ENCODE measurements at places on chromosomes 6 and 20. TPM values are rescaled to one million over a fixed set of nuclear protein-coding genes. Genes with fewer than 3 reads are reported as not detected.

DNA sequence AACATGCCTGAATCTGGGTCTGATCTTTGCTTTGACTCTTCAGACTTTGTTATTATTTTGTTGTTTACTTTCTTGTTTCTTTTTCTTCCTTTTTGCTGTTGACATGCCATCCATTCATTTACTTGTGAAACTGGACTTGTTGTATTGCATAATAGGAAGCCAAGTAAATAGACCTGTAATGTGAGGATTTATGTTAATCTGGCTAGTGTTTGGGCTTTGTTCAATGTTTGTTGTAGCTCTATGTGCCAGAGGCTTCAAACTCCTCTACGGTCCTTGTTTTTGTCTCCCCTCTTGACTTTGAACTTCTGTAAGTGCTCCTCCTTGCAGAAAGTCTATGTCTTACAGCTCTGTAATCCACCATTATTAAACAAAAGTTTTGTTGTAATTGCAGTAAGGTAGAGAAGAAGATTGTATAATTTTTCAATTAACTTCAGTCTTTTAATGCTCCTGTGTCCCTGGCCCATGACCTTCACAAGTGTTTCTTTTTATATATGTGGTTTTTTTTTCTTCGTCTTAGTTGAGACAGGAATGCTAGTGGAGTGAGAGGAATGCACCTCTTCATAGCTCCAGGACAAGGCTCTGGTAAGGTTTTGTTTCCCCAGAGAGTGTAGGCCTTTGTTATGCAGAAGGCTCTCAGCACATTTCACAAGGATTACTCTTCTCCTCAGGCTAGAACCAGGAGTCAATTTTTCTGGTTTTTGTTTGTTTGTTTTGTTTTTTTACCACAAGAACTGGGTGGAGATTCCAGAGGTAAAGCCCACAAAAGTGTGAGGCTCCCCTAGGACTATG lies 1061.8 kb upstream of the CITED2 start:
- peak; percentile 74 for ATAC-seq

PRND gene
- total RNA-seq, result 0.14 TPM

DNA sequence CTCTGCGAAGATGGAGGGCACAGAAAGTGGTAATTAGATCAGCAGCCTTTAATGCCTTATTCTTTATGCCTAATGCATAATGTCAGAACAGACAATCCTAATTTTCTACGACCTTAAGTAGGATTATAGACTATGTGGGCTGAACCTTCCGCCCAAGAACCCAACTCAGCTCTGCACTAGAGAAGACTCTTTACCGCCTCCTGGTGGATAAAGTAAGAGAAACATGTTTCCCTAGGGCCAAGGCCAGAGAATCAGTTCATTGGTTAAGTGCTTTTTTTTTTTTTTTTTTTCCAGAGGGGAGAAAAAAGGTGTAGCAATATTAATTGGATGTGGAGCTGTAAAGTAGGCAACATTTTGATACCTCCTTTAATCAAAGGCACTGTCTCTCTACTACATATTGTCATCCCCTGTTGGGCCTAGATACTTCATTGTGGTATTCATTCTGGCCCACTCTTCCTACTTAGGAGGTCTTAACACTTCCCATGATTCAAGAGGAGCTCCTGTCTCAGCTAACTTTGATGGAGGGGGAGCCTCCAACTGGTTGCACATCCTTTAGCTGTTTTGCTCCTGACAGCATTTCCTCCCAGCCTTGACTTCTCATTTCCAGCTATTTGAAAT lies 124.9 kb upstream of the NRN1 start:
- ATAC-seq, result no peak

DNA sequence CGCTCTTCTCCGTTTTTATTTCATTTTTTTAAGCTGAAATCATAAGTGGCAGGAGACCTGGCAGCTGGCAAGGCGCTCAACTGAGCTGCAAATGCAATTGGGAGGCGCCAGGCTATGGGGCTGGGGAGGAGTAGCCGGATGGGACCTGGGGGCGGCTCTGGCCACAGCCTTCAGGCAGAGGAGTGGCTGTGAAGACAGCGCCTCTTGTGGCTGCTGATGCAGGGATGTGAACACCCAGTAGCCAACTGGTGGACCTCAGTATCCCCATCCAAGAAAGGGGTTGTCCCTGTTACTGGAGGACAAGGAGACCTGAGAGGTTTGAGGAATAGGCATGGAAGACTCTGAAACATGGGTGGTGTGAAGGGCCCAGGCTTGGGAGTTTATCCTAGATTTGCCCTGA lies 12.6 kb downstream of the KCNK17 start:
- ATAC-seq, result no peak

DNA sequence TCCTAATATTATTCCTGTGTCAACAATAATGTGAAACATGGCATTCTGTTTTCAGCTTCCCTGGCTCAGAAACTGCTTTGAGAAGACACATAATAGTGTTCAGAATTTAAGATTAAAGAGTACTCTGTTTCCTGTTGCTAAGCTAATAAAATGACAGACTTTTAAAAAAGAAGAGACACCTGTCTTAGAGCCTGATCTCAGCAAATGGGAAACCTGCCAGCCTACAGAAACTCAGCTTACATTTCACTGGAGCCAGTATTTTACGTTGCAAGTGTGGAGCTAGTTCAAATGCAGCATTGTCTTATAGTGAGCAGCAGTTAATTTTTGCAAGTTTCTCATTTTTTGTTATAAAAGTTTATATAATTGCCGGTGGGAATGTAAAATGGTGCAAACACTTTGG lies 28.8 kb downstream of the KIZ start:
- ATAC-seq, result no peak

HCRTR2 gene
- not detected for total RNA-seq

DNPH1 gene
- 86.3 TPM for total RNA-seq

GRCh38 chr6:107706516-107707115 lies 117.5 kb downstream of the SCML4 start:
- ATAC-seq, result no peak

DNA sequence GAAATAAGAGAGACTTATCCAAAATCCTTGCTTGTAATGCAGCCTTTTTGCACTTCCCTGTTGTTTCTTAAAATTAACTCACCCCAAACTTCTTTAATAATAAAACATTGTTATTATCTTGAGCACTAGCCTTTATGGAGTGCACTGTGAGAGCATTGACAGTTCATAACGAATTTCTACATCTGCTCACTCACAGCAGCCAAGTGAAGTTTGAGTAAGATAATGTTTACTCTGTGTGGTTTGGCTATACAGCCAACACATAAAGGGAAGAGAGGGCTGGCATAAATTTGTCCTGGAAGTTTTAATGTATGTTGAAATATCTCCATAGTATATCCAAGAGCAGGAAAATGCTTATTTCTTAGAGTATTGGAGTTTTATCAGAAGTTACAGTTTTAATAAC lies 227.9 kb downstream of the FRK start:
- ATAC-seq, result no peak

DNA sequence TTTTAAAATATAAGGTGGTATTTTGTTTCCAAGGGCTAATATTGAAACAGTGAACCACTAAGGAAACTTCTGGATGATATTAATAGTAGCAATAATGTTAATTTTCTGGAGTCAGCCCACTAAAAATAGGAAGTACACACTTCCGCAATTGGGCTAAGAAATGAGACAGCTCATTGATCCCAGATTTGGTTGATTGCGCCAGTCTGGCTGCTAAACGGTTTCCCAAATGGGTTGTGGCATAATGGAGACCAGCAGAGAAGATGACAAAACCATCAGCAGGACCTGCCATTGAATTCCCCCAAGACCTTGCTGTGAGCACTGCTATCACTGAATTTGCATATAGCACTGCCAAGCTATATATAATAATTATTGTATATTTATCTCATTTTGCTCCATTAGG lies 71.2 kb upstream of the SGK1 start:
- no peak for ATAC-seq

KIFC1 gene
- 22.2 TPM for total RNA-seq

- no peak for ATAC-seq
Observed at GRCh38 chr6:21381331-21381963, 212.1 kb upstream of the SOX4 start.

- no peak for ATAC-seq
Observed at GRCh38 chr6:64955435-64955848, 751.6 kb downstream of the EYS start.

ZC2HC1B gene
- not detected for total RNA-seq

RAET1G gene
- not detected for total RNA-seq

PHACTR3 gene
- total RNA-seq, result 0.18 TPM

- peak; percentile 96 for ATAC-seq
Observed at GRCh38 chr6:4751823-4752464, 24.3 kb upstream of the CDYL start.

GRCh38 chr6:107116328-107116892 lies 1.1 kb upstream of the BEND3 start:
- ATAC-seq, result peak; percentile 46

SLA2 gene
- 0.22 TPM for total RNA-seq

GRCh38 chr20:23569570-23569969 lies 1.3 kb upstream of the CST9L start:
- ATAC-seq, result no peak

GRCh38 chr20:6212903-6213302 lies 90.1 kb upstream of the FERMT1 start:
- ATAC-seq, result no peak

ZNF165 gene
- total RNA-seq, result 2.3 TPM

OLIG3 gene
- 0.89 TPM for total RNA-seq

DNA sequence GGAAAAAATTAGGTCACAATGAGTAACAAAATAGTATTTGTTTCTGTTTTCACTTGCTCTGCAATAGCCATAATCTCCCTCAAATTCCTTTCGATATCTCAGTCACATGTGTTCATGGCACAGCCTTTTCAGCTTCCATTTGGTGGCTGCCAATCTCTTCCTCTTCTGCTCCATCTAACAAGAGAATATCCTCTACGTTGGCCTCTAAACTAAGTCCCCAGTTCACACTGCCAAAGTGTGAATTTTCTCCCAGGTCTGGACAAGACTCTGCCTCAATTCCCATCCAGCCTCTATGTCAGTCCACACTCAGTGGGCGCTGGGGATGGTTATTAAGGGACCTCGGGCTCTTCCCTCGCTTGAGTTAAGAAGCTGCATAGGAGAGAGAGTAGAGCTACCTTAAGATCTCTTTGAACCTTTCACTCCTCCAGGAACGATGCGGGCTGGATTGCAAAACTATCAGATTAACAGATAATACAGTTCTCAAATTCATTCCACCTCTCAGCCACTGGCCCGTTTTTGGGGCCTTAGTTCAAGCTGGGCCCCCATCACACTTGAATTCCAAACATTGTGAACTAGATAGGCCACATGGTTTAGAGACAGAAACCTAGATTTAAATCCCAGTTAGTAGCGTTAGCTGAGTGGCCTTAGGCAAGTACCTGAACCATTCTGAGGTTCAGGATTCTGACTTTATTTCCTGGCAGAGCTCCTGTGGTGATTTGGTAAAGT lies 250.2 kb upstream of the QKI start:
- ATAC-seq, result no peak

GRCh38 chr6:18148304-18149025 lies 6.4 kb downstream of the TPMT start:
- ATAC-seq, result peak; percentile 30

- no peak for ATAC-seq
Observed at GRCh38 chr20:17456279-17456678, 74.9 kb downstream of the BFSP1 start.

GRCh38 chr6:25960734-25961133 lies 1.9 kb upstream of the TRIM38 start:
- ATAC-seq, result no peak

DNA sequence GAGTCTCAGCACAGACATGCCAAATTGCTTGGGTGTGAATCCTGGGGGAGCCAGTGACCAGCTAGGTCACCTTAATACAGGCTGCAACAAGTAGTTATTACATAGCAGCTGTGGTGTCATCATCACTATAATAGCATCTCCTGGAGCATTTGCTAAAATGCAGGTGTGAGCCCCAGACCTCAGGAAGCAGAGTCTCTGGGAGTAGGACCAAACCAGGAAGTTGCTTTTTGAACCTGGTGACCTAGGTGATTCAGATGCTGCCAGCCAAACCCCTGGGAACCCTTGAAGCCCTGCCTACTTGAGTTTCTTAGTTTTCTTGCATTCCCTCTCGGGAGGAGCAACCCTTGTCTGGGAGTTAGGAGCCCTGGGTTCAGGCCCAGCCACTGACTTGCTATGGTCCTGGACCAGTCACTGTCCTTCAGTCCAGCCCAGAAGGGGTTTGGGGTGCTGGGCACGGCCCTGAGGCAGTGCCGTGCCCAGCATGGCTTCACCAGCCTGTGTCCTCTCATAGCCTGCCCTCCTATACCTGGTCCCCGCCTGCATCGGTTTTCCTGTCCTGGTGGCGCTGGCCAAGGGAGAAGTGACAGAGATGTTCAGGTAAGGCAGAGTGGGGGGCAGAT lies 39.3 kb upstream of the ID1 start:
- no peak for ATAC-seq

- peak; percentile 33 for ATAC-seq
Observed at GRCh38 chr6:142822842-142823241, 122.1 kb downstream of the HIVEP2 start.

DNA sequence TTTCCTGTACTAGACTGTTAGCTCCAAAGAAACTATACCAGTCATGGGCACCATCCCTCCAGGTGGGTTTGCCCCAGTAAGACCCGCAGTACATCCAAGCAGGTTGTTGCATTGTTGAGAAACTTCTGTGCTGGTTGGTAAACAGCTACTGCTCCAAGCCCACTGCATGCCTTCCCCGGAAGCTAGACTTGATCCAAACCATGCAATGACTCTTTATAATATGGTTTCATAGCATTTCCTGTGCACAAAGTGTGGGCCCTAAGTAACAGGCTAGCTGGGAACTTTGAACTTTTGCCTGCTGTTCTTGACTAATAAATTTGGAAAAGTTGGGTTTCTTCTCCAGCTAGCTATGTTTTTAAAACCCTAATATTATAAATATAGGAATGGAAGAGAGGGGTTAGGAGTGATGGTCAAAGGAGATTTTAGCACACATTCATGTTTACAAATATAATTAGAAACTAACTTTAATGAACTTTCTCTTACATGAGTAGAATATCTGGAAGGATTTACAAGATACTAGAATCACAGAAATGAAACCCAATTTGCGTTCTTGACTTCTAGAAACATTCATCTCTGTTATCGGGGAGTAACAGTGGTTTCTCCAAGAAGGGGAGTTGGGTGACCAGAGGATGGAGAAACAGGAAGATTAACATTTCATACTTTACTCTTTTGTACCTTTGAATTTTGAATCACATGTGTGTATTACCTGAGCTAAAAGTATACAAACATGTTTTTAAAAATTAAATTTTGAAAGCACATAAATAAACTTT lies 51.7 kb downstream of the GFOD1 start:
- ATAC-seq, result no peak

DNA sequence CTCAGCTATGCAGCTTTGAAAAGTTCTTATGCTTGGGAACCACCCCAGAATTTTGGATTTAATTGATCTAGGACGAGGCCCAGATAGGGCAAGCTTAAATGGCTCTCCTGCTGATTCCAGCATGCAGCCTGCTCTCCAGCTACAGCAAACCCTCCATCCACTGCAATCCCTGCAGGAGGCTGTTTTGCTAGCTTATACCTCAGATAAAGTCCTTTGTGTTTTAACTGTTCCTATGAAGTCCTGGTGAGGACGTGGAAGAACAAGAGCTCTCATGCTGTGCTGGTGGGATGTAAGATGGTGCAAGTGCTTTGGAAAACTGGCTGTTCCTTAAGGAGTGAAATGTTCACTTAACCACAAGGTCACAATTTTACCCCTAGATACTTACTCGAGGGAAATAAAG lies 25.5 kb upstream of the NXT1 start:
- ATAC-seq, result no peak

OSBPL2 gene
- 22.0 TPM for total RNA-seq

GRCh38 chr6:153301602-153302001 lies 170.5 kb upstream of the RGS17 start:
- no peak for ATAC-seq

- ATAC-seq, result no peak
Observed at GRCh38 chr6:66897576-66897975, 1190.5 kb upstream of the EYS start.

Measured in motor neuron (in vitro differentiated cells).